ENCODE measurements at places on chromosomes 5 and 9.
A peak's percentile ranks its signal among the peaks of the same experiment; 100 is the strongest.

GRCh38 chr9:8856396-8857067 lies 1057.0 kb upstream of the DMAC1 start:
- no peaks in the 10 kb centered on the region for H3K27me3 ChIP-seq
- H3K27ac ChIP-seq: no peak overlapping the region
- no peak overlapping the region for H3K4me3 ChIP-seq
- H3K36me3 ChIP-seq: no peaks in the 10 kb centered on the region

GRCh38 chr5:27963050-27963783 lies 924.8 kb upstream of the CDH9 start:
- H3K27me3 ChIP-seq: no peaks in the 10 kb centered on the region
- DNase-seq: no peak
- H3K4me1 ChIP-seq: no peaks in the 10 kb centered on the region

DNA sequence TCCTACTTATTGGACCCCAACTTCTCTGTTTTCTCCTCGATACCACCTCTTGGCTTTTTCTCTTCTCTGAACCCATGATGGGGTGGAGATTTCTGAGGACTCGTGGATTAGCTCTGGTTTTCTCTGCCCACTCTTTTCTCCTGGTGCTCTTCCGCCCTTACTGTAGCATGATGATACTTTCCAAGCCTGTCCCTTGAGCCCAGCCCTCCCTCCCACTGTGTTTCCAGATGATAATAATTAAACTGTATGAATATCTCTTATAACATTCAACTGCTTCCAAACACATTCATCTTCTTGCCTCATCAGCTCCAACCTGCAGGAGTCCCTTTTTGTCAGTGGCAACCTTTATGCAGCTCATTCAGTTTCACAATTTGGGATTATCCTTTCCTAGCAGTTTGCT lies 494.2 kb upstream of the KLF4 start:
- H3K4me3 ChIP-seq: no peak overlapping the region
- no peak for DNase-seq
- H3K36me3 ChIP-seq: no peaks in the 10 kb centered on the region
- H3K4me1 ChIP-seq: no peaks in the 10 kb centered on the region

DNA sequence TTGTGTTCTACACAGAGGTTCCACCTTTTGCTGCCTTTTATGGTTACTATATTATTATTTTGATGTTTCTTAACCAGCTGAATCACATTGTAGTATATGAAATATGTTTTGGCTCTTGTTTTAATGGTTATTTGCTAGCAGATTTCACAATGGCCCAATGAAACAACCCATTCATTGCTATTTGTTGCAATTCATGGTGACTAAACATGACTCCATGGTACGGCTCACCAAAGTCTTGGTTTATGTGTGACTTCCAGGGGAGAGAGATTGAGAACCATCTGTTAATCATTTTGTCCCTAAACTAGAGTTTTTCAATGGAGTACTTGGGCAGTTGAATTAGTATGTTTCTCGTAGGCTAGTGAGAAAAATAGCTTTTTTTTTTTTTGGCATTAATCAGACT lies 108.4 kb downstream of the GHR start:
- no peaks in the 10 kb centered on the region for H3K36me3 ChIP-seq
- no peak overlapping the region for H3K4me3 ChIP-seq
- no peak for DNase-seq

GRCh38 chr9:111857555-111858211 lies 38.9 kb upstream of the UGCG start:
- H3K27ac ChIP-seq: no peak overlapping the region
- H3K36me3 ChIP-seq: no peaks in the 10 kb centered on the region

DNA sequence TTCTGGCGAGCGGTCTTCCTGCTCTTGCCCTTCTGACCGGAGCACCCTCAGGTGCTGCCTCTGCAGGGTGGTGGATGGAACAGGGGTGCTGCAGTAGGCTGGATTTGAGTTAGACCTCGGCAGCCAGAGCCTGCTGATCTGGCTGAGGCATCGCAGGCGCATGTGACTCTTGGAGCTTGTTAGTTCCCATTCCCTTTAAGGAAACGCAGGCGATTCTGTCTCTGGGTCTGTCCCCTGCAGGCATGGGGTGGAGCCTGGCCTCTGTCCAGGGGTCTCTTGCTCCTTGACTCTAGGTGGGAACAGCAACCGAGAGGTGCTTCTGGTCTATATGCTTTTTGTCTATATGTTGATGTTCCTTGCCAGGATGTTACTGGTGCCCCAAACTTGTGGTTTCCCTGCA lies 3.1 kb downstream of the WNK2 start:
- H3K4me3 ChIP-seq: no peak overlapping the region
- H3K27ac ChIP-seq: no peak overlapping the region
- H3K27me3 ChIP-seq: peaks cover 13% of the 10 kb centered on the region
- H3K4me1 ChIP-seq: peaks cover 7% of the 10 kb centered on the region

- no peaks in the 10 kb centered on the region for H3K4me1 ChIP-seq
- peaks cover 33% of the 10 kb centered on the region for H3K36me3 ChIP-seq
- DNase-seq: no peak
- no peaks in the 10 kb centered on the region for H3K27me3 ChIP-seq
- no peak overlapping the region for H3K4me3 ChIP-seq
Measured at GRCh38 chr9:132381966-132382541, 24.6 kb downstream of the TTF1 start.

GRCh38 chr5:31561946-31562345 lies 29.8 kb downstream of the C5orf22 start:
- H3K4me1 ChIP-seq: no peaks in the 10 kb centered on the region
- H3K27ac ChIP-seq: no peak overlapping the region
- no peaks in the 10 kb centered on the region for H3K36me3 ChIP-seq
- H3K4me3 ChIP-seq: no peak overlapping the region

DNA sequence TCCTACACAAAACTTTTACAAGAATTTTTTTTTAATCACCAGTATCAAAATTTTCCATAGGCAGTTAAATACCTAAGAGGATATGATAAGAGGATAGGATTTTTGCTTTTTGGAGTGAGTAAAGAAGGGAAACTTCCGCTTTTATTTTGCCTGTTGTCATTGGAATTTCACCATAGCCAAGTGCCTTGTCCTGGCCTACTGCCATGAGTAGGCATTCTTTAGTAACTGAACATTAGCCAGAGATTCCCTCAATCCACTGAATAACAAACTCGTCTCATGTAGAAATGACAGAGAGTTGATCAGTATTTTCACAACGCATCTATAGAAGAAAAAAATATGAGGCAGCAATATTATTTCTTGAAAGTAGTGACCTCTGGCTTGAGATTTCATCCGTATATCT lies 289.6 kb upstream of the ADAMTSL1 start:
- no peak overlapping the region for H3K4me3 ChIP-seq
- no peak overlapping the region for H3K27ac ChIP-seq
- H3K4me1 ChIP-seq: no peaks in the 10 kb centered on the region
- no peak for DNase-seq
- H3K27me3 ChIP-seq: no peaks in the 10 kb centered on the region
- H3K36me3 ChIP-seq: no peaks in the 10 kb centered on the region

DNA sequence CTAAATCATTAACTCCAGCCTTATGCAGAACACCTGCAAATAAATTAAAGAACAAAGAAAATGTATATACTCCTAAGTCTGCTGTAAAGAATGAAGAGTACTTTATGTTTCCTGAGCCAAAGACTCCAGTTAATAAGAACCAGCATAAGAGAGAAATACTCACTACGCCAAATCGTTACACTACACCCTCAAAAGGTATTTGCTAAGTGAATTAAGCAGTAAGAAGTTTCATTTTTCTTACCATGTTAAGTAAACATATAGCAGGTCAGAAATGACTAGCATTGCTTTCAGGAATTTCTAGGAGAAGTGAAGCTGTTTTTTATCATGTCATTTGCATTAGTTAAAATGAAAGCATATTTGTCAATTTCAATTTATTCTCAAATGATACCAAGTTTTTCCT lies 92.7 kb downstream of the MELK start:
- peaks cover 16% of the 10 kb centered on the region for H3K4me1 ChIP-seq
- no peaks in the 10 kb centered on the region for H3K27me3 ChIP-seq
- peaks cover 24% of the 10 kb centered on the region for H3K36me3 ChIP-seq
- H3K27ac ChIP-seq: no peak overlapping the region

GRCh38 chr5:59485629-59486439 lies 407.7 kb downstream of the PDE4D start:
- H3K27me3 ChIP-seq: no peaks in the 10 kb centered on the region
- H3K36me3 ChIP-seq: no peaks in the 10 kb centered on the region
- H3K27ac ChIP-seq: no peak overlapping the region
- H3K4me3 ChIP-seq: no peak overlapping the region
- DNase-seq: no peak

DNA sequence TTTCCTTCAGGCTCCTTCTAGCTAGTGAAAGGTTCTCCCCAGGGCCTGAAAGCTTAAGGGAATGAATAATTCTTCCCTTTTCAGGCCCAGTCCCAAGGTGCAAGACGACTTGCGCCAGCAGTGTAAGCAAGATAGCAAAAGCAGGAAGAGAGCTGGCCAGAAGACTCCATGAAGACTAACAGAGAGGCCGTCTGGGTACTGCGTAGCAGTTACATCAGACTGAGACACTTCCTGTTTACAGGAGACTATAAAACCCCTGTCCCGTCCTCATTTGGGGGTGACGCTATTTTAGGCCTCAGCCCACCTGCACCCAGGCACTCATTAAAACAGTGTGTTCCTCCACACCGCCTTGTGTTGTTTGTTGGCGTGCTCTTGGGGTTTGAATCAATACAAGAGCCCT lies 90.7 kb upstream of the MOCS2 start:
- no peak for DNase-seq
- no peak overlapping the region for H3K4me3 ChIP-seq
- no peaks in the 10 kb centered on the region for H3K27me3 ChIP-seq
- no peaks in the 10 kb centered on the region for H3K4me1 ChIP-seq

GRCh38 chr5:143117821-143118220 lies 285.7 kb downstream of the NR3C1 start:
- no peak overlapping the region for H3K27ac ChIP-seq
- peaks cover 3% of the 10 kb centered on the region for H3K36me3 ChIP-seq
- DNase-seq: no peak
- H3K27me3 ChIP-seq: no peaks in the 10 kb centered on the region
- H3K4me3 ChIP-seq: no peak overlapping the region

- H3K4me1 ChIP-seq: no peaks in the 10 kb centered on the region
- H3K4me3 ChIP-seq: no peak overlapping the region
- H3K27ac ChIP-seq: no peak overlapping the region
Measured at GRCh38 chr5:137516961-137517360, 17.8 kb upstream of the SPOCK1 start.

GRCh38 chr9:137301081-137301947 lies 757 bp downstream of the NRARP start:
- no peaks in the 10 kb centered on the region for H3K36me3 ChIP-seq
- H3K27me3 ChIP-seq: peaks cover 36% of the 10 kb centered on the region
- H3K4me1 ChIP-seq: peaks cover 21% of the 10 kb centered on the region
- no peak for DNase-seq

DNA sequence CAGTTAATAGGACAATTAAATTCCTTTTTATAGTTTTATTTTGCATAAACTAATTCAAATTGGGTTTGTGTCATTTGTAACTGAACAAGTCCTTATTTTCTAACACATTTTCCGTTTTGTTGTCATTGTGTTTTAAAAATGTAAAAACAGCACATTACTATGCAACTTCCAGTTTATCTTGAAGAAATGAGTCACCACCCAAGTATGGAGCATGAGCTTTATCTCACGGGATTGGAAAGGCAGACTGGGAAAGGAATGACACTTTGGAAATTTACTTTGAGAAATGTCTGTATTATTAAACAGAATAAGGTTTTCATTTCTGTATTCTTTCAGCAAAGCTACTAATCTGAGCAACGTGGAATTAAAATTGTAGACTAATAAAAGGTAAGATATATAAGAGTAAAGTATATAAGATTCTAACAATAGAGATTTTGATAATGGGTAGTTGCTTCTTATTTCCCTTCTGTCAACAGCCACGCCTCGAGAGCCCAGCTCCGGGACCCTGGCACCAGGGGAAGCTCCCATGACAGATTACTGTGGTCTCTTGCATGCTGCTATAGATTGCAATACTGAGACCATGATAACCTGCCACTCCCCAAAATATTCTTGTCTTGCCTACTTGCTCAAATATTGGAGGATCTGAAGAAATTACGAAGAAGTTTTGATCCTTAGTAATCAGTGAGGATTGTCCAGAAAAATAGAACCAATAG lies 433.1 kb downstream of the CHSY3 start:
- H3K4me3 ChIP-seq: peak overlapping the region; percentile 4
- H3K27me3 ChIP-seq: no peaks in the 10 kb centered on the region
- no peaks in the 10 kb centered on the region for H3K36me3 ChIP-seq
- peaks cover 30% of the 10 kb centered on the region for H3K4me1 ChIP-seq

GRCh38 chr5:38086777-38087176 lies 171.6 kb upstream of the EGFLAM start:
- H3K27ac ChIP-seq: no peak overlapping the region
- no peak for DNase-seq
- H3K27me3 ChIP-seq: no peaks in the 10 kb centered on the region
- H3K4me3 ChIP-seq: no peak overlapping the region

- no peak for DNase-seq
- no peak overlapping the region for H3K4me3 ChIP-seq
- H3K4me1 ChIP-seq: no peaks in the 10 kb centered on the region
Measured at GRCh38 chr5:99773290-99773689, 761.9 kb upstream of the FAM174A start.

DNA sequence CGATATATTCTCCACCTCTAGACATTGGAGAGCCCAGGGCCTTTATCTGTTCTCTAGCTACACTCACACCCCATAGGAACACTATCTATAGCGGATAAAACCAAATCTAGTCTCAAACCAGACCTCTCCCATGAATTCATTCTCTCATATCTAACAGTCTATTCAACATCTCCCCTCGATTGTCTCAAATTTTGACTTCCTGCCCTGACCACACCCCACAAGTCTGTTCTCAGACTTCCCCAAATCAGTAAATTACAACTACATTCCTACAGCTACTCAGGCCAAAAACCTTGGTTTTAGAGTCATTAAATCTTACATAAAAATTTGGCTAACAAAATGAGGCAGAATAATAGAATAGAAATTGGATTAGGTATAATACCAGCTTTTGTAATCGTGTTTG lies 12.5 kb upstream of the SLC1A3 start:
- DNase-seq: no peak
- no peaks in the 10 kb centered on the region for H3K36me3 ChIP-seq
- H3K27me3 ChIP-seq: no peaks in the 10 kb centered on the region

DNA sequence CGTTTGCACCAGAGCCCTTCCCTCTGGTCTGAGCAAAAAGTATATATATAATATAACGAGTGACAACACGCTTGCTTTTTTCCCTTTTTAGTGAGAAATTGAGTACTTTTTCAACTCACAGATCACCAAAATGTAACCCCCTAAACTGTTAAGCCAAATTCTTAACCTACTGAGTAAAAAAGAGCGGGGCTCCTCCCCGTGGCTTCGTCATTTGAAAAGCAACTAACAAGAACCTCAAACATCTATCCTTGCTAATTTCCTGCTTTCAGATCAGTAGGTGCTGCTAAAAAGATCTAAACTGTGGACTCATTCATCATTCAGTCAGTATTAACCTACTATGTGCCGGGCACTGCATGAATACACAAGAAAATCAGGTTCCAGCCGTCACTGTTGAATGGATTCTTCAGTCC lies 1.0 kb upstream of the PTBP3 start:
- H3K27me3 ChIP-seq: no peaks in the 10 kb centered on the region
- H3K36me3 ChIP-seq: peaks cover 6% of the 10 kb centered on the region
- H3K27ac ChIP-seq: peak overlapping the region; percentile 86
- no peak for DNase-seq
- H3K4me1 ChIP-seq: peaks cover 22% of the 10 kb centered on the region
